ENCODE measurements at places on chromosomes 1 and 21.
A peak's percentile ranks its signal among the peaks of the same experiment; 100 is the strongest.

- no peak for DNase-seq
Measured at GRCh38 chr1:196678510-196678884, 26.7 kb downstream of the CFH start.

- DNase-seq: peak; percentile 85
Measured at GRCh38 chr1:172089768-172090510, 248.6 kb downstream of the DNM3 start.

DNA sequence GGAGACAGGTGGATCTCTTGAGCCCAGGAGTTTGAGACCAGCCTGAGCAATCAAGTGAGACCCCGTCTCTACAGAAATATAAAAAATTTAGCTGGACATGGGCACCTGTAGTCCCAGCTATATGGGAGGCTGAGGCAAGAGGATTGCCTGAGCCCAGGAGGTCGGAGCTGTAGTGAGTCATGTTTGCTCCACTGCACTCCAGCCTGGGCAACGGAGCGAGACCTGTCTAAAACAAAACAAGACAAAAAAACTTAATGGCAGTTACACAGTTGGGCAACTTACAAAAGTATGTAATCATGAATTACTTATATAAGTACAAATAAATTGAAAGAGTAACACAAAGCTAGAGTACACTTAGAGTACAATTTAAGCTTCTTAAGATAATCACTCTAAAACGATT is 25.2 kb downstream of the RC3H1 start:
- DNase-seq: no peak

- no peak for DNase-seq
Measured at GRCh38 chr1:198444792-198445191, 95.7 kb downstream of the ATP6V1G3 start.

All from activated effector memory CD4-positive, alpha-beta T cell treated with anti-CD3 and anti-CD28 coated beads, Interleukin-2, amount 50 U/mL, for 16 hours (primary cell).